ENCODE measurements at places on chromosomes 12 and 14. TPM values are rescaled to one million over a fixed set of nuclear protein-coding genes. Genes with fewer than 3 reads are reported as not detected.

GLIPR1L1 gene
- total RNA-seq: not detected

TCL1B gene
- total RNA-seq: not detected

CTSG gene
- total RNA-seq: 0.18 TPM

SVOP gene
- total RNA-seq: not detected

IGF1 gene
- 0.75 TPM for total RNA-seq

AICDA gene
- total RNA-seq: not detected

POTEM gene
- not detected for total RNA-seq

GXYLT1 gene
- 9.3 TPM for total RNA-seq

DNAI7 gene
- total RNA-seq: not detected

TAS2R20 gene
- total RNA-seq: 2.3 TPM

ANKLE2 gene
- total RNA-seq: 104 TPM

VDR gene
- total RNA-seq: 41.6 TPM

ADAM21 gene
- not detected for total RNA-seq

WNT1 gene
- not detected for total RNA-seq

SELPLG gene
- total RNA-seq: 221 TPM

RFLNA gene
- not detected for total RNA-seq

MYO1H gene
- total RNA-seq: not detected

KERA gene
- not detected for total RNA-seq

ESPL1 gene
- 79.7 TPM for total RNA-seq

CD4 gene
- total RNA-seq: 232 TPM

RTN1 gene
- total RNA-seq: not detected

SYT10 gene
- not detected for total RNA-seq

KLRC1 gene
- not detected for total RNA-seq

CLEC9A gene
- total RNA-seq: not detected

TAS2R8 gene
- total RNA-seq: not detected

ASCL1 gene
- not detected for total RNA-seq

LMO3 gene
- total RNA-seq: not detected

TAS2R46 gene
- 1.9 TPM for total RNA-seq

OR6C6 gene
- total RNA-seq: not detected

NFE2 gene
- total RNA-seq: not detected

OLR1 gene
- not detected for total RNA-seq

NRIP2 gene
- not detected for total RNA-seq

CPNE6 gene
- not detected for total RNA-seq

Data from T-helper 2 cell treated with Interferon-gamma antibody and Interleukin-4, amounts not matched to agents 100 ng/mL and 5 ng/mL, for 36 hours (primary cell).